ENCODE measurements at places on chromosomes 5 and 9.

- DNase-seq: no peak
Measured at GRCh38 chr5:162407614-162408013, 340.0 kb downstream of the GABRG2 start.

DNA sequence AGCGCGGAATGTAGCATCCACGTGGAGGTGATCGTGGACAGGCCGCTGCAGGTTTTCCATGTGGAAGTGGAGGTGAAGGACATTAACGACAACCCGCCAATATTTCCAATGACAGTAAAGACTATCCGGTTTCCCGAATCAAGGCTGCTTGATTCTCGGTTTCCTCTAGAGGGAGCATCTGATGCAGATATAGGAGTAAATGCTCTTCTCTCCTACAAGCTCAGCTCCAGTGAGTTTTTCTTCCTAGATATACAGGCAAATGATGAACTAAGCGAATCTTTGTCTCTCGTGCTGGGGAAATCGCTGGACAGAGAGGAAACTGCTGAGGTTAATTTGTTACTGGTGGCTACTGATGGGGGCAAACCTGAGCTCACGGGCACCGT, 598 bp downstream of the PCDHA2 start:
- DNase-seq: no peak

- no peak for DNase-seq
Measured at GRCh38 chr5:157046041-157046440, 12.9 kb downstream of the HAVCR1 start.

DNA sequence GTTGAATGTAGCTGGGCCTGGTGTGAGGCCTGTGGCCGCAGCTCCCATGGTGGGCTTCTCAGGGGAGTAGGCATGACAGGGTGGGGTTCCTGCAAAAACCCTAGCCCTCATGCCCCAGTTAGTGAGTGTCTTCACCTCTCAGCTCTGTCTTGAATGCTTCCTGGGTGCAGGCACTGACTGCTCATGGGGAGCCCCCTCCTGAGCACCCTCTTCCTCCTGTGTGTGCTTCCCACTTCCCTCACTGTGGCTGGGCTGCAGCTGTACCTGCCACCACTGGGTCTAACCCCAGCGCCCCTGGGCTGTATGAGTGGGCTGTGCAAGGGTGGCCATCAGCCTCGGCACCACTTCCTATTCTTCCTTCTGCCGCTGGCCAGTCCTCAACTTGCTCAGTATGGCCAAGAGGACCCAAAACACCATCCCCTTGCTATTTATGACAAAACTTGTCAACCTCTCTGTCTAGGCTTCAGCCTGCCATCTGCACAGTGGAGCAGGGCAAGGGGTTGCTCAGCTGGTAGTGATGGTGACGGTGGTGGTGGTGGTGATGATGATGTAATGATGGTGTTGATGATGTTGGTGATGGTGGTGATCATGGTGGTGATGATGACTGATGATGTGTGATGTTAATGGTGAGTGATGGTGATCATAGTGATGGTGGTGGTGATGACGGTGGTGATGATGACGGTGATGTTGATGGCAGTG, 67.5 kb downstream of the RXRA start:
- no peak for DNase-seq

DNA sequence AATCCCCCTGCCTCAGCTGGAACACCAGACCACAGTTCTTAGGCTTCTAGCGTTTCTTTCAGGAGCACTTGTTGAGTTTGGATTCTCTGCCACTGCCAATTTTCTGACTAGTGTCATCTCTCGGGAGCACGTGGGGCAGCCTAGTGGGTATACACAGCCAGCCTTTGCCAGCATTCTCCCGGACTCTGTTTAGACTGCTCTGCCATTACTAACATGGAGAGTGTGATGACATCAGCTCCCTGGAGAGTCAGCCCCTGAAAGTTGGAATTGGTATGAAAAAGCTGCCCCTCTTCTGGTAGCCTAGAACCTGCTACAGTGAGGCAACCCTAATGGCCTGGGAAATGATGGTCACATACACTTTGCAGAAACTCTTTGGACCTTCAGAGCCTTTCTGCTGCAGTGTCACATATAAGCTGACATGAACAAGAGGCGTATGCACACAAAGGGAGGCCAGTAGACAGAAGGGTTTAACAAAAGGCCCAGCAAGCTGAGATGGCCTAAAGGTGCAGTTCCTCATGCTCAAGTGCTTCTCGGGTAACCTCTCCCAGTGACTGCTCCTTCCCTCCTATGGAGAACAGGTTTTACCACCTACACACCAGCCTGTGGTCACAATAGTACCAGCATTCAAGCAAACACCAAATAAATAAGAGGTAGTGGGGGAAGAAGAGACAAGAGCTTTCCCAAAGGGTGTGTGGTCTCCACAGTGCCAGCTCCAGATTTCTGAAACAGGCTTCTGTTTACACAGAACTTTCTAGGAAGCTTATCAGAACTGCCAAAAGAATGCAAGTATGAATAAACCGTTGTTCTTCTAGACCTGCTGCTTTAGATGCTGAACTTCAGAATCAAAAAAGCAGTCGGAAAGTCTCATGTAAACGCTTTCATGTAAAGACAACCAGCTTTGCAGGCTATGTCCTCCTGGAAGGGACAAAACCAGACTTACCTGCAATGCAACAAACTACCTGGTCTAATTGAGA, 16.5 kb downstream of the SPACA9 start:
- DNase-seq: no peak

GRCh38 chr9:121179930-121180681, 21.6 kb downstream of the RAB14 start:
- DNase-seq: no peak

GRCh38 chr5:116289276-116289675, 204.5 kb downstream of the COMMD10 start:
- DNase-seq: no peak

GRCh38 chr5:180915924-180916323, 17.0 kb downstream of the BTNL8 start:
- DNase-seq: no peak

DNA sequence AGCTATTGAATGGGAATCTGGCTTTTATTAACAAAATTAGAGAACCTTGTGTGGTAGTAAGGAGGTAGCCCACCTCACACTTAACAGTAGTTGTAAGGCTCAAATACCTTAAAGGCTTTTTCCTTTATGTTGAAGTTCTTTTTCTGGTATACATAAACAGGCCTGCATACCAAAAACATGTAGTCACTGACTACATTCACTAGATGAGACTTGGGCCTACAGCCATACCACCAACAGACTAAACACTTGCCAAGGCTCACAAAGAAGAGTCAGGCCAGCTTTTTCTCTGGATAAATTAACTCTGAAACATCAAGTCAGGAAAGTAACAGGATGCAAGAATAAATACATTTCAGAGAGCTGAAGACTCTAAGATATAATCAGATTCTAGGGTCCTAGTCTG, 78.6 kb upstream of the MPDZ start:
- no peak for DNase-seq

DNA sequence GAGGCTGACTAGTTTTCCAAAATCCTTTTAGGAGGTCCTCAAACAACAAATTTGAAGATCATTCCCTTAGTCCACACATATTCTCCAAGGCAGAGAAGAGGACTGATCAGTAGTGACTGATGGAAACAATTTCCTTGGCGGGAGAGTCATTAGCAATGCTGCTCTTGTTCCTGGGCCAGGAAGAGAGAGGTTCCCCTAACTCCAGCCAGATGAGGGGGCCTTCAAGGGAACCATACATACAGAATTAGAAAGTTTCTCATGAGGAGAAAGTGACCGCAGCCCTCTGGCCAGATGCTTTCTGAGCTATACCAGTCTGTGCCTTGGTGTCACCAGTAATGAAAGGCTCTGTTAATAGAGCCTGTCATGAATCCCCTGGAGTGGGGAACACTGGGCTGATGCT, 539.4 kb downstream of the BNC2 start:
- DNase-seq: no peak

- no peak for DNase-seq
Measured at GRCh38 chr5:34452170-34452828, 203.8 kb upstream of the RAI14 start.

GRCh38 chr9:38186404-38187115, 117.5 kb upstream of the SHB start:
- DNase-seq: no peak

GRCh38 chr5:170355601-170356098, 33.5 kb downstream of the KCNMB1 start:
- DNase-seq: no peak

DNA sequence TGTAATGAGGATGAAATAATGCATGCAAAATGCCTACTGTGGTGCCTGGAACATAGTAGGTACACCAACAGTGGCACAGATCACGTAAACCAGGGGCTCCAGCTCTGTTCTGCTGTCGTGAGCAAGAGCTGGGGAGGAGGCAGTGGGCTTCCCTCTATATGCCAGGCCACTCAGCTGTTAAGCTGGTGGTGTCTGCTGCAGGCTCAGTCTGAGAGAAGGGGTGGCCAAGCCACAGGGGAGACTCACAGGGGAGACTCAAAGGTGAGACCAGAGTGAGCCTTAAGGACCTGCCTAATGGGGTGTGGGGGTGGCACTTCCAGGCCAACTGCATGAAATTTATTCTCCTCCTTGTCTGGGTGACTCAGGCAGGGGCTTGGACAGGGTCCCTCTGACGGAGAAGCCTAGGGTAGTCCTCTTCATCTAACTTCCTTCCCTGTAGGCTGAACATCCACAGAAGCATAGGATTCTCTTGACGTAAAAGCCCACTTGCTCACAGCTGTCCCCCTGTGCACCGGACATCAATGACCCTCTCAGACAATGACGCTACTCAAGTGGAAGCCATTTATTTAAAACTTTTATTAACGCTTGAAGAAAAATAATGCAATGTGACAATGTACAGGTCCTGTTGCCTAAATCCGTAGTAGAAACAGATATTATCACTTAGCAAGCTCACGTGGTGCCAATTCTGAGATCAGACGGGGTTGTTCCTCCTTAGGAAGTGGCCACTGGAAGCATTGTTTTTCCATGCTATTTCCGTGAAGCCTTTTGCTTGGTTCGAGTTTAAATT, 13.9 kb downstream of the STC2 start:
- no peak for DNase-seq

DNA sequence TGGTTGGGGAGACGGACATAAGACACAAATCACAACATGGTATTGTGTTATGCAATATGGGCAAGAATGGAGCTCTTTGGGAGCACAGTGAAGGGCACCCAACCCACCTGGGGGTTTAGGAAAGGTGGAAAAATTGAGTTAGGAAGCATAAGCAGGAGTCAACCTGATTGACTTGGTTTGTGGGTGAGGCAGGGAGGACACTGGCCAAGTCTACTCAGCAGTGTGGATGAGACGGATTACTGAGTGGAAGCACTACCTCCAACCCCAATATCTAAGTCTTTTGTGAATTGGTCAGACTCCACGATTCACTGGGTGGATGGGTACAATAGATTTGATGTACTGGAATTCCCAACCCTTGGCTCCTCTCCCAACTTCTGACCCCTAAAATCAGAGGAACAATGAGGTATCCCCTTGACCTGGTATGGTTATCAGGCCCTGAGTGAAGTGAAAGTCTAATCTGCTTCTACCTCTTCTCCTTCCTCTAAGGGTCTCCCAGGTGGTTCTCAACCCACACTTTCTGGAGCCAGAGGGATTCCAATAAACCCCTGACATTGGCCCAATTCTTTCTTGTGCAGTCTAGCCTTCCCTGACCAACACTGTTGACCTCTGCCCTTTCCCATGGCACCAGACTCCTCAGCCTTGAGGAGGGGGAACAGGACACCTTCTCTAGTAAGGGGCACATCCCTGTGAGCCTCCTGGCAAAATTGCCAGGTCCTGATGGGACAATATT, 5.2 kb downstream of the EGR1 start:
- DNase-seq: no peak

- no peak for DNase-seq
Measured at GRCh38 chr9:75504721-75505120, 385.8 kb upstream of the PCSK5 start.

DNA sequence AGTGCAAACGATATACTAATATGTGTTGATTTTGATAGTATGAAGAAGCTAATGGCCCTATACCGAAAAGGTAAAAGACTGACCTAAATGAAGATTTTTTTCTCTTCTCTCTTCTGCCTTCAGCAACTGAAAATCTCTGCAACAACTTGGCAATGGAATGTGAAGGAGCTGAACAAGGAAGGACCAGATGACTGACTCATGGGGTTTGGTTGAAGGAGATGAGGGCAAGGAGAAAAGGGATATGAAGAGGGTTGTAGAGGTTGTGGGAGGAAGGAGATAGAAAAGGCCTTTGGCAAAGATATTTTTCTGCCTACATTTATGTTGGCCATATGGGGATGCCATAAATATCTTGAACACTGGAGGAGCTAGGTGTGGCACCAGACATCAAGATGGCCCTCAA, 129.7 kb upstream of the CHD1 start:
- no peak for DNase-seq

DNA sequence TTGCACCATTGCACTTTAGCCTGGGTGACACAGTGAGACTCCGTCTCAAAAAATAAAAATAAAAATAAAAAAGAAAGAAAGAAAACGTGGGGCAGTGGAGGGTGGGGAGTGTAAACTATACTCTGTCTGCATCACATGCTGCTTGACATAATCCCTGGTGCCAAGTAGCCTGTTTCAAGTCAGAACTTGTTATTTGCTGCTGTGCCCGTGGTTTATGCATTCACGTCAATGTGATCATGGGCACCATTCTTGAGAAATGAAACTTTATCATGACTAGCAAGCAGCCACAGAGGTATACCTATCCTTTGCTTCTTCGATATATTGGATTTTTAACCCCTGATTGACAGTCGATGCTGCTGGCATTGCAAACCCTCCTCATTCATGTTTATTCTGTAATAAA, 4.1 kb upstream of the SMU1 start:
- no peak for DNase-seq

DNA sequence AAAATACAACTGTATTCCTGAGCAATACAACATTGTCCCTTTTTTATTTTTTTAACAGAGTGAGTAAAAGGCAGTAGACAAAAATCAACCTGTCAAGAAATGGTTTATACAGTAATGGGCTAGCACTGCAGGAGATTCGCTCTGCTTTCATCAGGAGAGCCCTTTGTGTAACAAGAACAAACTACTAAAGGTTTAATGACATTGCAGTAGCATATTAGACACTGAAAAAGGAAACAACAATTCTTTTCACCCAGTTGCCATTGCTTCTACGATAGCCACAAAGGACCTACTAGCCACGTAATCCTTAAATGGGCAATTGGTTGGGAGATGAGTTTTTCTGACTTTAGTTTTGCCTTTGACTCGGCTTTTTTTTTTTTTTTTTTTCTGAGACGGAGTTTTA, 319.8 kb upstream of the TRPM3 start:
- DNase-seq: no peak

DNA sequence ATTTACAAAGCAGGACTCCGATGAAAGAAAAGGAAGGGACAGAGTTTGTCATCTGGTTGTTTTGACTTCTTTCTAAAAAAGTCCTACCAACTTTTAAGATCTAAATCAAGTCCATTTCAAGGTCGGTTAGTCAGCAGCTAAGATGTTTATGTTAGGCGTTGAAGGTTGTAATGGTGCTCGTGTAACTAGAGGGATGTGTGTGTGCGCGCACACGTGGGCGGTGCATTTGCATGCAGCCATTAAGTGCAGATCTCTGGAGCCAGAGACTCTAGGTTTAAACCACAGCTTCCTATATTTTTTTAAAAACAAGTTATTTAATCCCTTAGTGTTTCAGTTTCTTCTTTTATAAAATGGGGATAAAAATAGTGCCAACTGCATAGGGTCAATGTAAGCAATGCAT, 77.0 kb upstream of the SMIM32 start:
- no peak for DNase-seq

- no peak for DNase-seq
Measured at GRCh38 chr5:120255214-120255613, 208.9 kb upstream of the PRR16 start.

All from GM13976 (cell line).